Skeletal muscle cell (primary cell): ENCODE measurements at places on chromosomes 4 and X.

DNA sequence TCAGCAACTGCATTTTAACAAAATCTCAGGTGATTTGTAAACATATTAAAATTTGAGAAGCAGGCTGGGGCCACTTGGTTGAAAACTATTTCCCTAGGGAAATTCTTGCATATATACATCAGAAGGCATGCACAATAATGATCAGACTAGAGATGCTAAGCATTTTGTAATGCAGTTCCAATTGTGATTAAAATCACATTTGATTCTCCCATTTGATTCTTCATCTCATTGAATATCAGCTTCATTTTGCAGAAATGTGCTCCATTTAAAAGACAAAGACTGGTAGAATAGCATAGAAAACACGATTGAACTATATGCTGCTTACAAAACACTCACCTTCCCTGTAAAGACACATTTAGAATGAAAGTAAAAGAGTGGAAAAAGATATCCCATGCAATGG lies 32.4 kb upstream of the FHIP1A start:
- no peak for DNase-seq

DNA sequence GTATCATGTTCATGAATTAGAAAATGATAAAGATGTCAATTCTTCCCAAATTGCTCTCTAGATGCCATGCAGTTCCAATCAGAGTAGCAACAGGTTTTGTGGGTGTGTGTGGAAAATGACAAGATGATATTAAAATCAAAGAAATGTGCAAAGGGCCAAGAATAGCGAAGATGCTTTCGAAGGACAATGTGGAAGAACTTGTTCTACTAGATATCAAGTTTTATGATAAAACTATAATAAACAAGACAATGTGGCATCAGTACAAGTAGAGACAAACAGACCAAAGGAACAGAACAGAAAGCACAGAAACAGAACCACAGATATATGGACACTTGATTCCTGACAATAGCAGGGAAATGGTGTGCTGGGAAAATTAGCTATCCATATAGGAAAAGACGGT lies 9.0 kb downstream of the TAB3 start:
- no peak for DNase-seq

DNA sequence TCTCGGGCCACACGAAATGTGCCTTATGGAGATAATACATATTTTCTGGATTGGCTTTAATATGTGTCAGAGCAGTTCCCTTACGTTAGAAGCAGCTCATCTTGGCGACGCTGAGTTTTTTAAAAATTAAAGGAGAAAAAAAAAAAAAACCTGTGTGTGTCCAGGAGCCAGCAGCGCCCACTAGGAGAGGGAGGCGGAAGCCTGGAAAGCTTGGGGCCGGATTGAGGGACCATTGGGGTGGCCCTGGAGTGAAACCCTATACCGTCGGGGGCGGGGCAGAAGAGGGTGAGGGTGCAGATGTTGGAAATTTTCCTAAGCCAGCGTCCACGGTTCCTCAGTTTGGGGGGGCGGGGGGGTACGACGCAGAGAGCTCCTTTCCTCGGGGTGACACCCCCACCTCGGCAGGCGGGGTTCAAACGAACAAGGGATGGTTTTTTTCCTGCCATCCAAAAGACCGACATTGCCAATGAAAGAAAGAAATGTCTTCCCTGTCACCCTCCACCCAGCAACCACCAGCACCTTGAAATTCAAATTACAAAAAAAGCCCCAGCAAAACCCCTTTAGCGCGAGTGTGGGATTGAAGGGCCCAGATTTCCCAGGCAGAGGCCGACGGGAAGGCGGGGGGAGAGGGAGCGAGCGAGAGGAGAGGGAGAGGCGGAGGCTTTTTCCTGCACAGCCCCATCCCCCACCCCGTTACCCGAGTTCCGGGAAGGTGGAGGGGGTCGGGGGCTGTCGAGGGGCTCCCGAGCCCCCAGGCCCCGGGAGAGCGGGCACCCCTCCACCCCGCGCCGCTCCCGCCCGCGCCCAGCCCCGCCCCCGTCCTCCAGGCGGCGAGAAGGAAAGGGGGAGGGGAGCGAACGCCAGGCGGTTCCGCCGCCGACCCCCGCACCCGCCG lies 859 bp downstream of the SMARCA1 start:
- DNase-seq = no peak

GRCh38 chrX:71228063-71228642 lies 5.1 kb downstream of the GJB1 start:
- DNase-seq = no peak

- DNase-seq = no peak
Measured at GRCh38 chr4:151532001-151532708, 123.2 kb downstream of the FHIP1A start.

- no peak for DNase-seq
Measured at GRCh38 chr4:1446502-1447386, 40.5 kb upstream of the NKX1-1 start.

DNA sequence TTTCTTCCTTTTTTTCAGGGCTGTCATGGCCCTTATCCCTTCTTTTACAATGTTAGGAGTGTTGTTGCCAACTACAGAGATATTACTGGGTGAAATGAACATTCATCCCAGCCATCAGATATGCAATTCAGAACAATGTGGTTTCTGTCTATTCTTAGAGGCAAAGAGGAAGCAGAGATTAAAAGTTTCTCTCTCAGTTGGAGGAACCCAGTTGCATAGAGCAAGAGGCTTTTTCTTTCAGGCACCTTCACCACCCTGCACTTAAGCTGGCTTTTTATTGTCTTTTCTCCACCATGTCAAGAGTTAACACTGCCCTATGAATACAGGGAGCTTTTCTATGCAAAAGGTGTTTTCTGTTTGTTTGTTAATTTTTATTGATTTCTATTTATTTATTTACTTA lies 1559.6 kb upstream of the IGFBP7 start:
- no peak for DNase-seq

GRCh38 chr4:113325876-113326615 lies 276.6 kb downstream of the ANK2 start:
- DNase-seq = no peak

DNA sequence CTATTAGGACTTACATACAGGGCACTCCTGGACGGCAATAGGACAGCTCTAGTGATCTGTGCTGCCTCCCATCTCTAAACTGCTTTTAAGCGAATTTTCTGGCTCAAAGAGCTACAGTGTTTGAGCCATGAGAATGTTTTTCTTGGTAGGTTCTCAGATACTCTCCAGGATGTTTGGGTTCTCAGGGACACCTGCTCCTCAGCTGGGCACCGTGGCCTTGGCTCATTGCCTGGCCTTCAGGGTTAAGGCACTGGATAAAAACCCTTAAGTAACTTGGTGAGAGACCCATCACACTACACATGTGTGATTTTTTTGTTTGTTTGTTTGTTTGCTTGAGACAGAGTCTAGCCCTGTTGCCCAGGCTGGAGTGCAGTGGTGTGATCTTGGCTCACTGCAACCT lies 38.5 kb upstream of the HERC5 start:
- DNase-seq = no peak

GRCh38 chrX:47143894-47144625 lies 442 bp downstream of the NDUFB11 start:
- no peak for DNase-seq

- DNase-seq = no peak
Measured at GRCh38 chr4:74098427-74098994, 484 bp downstream of the CXCL2 start.

DNA sequence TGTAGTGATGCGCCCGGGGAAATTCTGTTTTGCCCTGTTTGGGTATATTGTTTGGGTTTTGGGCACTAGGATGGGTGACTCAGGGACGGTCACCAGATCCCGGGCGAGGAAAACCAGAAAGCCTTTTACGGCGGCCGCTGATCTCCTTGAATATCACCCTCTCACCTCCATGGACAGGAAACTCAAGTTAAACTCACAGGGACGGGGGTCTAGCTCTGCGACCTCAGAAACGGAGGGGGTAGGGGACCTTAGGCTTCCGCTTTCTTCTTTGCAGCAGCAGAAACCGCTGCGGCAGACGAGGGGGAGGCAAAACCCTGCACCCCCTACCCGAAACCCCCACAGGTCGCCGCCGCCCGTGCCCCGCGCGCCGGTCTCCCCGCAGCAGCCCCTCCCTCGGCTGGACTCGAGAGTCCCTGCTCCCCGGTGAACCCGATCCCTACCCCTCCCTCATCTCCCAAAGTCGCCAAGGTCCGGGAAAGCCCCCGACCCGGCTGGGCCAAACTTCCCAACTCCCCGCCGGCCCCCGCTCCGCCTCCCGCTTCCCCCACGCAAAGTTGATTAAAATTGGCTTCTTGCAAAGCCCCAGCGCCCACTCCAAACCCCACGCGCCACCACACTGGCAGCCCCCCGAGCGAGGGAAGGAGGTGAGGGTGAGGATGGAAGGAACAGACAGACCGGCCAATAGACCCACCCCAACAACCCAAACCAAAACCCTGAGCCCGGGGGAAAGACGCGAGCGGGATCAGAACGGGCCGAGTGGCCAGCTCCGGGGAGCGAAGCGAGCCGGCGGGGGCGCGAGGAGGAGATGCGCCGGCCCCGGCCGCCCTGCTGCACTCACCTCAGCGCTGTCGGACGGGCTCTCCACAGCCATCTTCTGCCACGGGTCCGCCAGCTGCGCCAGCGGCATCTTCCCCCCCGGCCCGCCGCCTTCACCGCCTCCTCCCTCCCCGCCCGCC lies 705 bp downstream of the RPS6KA3 start:
- DNase-seq = no peak

DNA sequence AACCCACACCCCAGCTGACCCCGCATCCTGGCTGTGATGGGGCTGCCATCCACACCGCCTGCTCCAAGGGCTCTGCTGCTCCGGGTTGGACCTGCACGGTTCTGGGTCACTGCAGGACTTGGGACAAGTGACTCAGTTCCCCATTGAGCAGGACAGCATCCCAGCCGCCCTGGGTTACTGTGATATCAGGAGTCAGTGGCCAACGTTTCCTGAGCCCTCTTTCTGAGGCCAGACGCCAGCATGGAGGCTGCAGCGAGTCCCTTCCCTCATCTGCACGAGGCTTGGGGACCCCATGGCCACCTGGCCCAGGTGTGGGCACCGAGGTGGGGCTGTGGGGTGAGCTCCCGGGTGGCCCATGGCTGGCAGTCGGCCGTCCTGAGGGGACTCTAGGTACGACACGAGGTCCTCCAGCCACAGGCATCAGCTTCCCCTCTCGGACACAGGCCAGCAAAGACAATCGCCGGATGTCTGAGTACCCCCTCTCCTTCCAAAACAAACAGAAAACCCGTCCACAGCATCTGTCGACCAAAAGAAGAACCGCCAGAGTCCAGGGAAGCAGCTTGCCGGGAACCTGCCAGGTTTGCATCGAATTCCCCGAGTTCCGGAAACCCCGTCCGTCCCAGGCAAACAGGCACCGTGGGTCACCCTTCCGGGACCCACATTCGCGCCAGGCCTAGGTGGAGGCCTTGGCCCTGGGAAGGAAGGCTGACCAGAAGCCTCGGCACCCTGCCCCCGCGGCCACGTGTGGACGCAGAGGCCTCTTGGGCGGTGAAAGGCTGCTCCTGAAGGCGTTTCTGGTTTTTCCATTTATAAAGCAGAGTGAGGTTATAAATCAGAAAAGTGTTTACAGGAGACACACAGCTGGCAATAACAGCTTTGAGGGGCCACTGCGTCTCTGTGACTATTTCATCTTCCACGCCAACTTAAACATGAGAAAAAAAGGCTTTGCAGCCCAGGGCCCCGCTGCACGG lies 136.0 kb downstream of the FAM53A start:
- DNase-seq = no peak

GRCh38 chrX:130120321-130120731 lies 10.0 kb upstream of the ELF4 start:
- DNase-seq = no peak

DNA sequence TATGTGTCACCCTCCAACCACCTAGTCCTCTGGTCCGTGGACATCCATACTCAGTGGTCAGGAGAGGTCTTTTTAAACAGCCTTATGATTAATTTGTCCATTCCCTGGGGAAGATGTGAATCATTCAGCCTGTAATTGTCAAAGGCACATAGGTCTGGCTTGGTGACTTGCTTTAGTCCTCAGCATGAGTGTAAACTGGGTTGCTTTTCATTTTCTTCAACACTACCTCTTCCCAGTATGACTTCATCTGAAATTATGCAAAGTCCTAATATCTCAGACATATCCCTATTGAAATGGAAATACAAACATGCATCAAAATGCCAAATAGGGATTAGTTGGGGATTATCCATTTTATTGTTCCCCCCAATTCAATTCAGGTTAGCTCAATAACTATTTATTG lies 208.3 kb upstream of the AMOT start:
- no peak for DNase-seq

DNA sequence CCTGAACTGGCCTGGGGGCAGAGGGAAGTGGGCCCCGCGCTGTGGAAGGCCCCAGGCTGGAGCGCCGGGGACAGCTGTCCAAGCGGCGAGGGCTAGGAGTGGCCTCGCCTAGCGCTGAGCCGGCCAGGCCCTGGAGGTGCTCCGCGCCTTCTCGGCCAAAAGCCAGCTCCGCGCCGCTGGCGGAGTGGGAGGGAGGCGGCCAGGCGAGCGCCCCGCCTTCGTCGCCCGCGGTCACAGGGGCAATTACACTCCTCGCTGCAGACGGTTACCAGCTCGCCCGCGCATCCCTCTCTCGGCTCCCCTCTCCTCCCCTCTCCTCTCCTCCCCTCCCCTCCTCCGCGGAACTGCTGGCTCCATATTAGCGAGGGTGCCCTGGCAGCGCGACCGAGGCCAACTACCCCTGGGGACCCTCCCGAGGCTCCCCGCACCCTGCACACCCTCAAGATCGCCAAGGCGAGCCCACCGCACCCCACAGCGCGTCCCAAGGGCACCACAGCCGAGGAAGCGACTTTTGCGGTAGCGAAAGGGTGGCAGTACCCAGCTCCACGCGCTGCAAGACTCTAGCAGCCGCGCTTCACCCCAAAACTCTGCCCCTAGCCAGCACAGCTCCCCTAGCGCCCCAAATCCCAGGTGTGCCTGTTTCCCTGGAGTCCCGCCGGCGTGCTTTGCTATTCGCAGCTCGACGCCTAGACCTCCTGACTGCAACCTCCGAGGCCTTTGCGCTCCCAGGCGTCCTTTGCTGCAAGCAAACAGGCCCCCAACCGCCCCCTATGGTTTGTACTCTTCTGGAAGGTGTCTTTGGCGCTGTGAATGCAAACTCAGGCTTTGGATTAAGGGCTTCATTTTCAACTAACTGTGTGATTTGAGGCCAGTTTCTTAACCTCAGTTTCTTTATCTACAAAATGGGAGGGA lies 91.4 kb downstream of the BCOR start:
- DNase-seq = no peak

DNA sequence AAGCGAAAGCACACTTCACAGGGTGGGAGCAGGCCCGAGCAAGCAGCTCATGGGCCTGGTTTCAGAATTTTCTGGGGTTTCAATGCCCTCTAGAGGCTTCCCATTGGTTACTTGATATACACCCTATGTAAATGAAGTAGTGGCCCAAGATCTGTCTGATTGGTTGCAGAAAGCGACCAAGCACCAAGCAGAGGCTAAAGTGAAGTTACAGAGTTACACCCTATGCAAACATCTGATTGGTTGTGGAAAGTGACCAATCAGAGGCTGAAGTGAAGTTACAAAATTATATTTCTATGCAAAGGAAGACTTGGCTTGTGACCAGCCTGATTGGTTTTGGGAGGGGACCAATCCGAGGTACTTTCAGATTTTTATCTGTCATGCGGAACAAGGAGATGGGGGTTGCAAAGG lies 8.2 kb downstream of the FHIP1A start:
- no peak for DNase-seq

DNA sequence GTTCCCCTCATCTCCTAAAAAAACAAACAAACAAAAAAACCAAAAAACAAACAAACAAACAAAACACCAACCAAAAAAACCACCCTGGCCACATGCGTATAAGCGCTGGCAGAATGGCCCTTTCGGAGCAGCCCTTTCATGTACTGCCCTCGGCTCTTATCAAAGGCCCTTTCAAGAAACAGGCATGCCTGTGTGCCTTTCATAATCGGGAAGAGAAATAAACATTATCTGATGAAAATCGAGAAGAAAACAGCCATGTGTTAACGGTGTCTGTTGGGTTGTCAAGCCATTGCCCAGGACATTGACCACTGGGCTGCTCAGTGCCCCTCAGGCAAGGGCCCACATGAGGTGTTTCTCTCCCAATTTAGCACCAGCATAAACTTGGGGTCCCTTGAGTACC lies 68.3 kb downstream of the PJA1 start:
- no peak for DNase-seq
